Activated naive CD4-positive, alpha-beta T cell treated with Interleukin-2 at 50 U/mL for 16 hours (primary cell): ENCODE measurements at places on chromosomes 11 and 22.

GRCh38 chr11:26537341-26537740 lies 34.7 kb downstream of the MUC15 start:
- DNase-seq: no peak

DNA sequence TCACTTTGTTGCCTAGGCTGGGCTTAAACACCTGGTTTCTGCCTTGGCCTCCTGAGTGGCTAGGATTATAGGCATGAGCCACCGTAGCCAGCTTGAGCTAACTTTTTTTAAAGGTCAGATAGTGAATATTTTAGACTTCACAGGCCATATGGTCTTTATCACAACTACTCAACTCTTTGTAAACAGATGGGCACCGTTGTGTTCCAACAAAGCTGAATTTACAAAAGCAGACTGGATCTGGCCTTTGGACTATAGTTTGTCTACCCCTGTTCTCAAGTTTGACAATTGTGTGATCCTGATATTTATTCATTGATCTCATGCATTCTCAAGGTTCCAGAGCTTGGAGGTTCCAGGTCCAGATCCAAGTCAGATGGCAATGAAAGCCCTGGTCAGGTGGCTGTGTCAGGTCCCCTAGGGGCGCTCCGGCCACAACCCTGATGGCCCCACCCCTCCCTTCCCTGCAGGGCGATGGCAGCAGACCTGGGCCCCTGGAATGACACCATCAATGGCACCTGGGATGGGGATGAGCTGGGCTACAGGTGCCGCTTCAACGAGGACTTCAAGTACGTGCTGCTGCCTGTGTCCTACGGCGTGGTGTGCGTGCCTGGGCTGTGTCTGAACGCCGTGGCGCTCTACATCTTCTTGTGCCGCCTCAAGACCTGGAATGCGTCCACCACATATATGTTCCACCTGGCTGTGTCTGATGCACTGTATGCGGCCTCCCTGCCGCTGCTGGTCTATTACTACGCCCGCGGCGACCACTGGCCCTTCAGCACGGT lies 15.8 kb downstream of the P2RY2 start:
- DNase-seq: no peak

DNA sequence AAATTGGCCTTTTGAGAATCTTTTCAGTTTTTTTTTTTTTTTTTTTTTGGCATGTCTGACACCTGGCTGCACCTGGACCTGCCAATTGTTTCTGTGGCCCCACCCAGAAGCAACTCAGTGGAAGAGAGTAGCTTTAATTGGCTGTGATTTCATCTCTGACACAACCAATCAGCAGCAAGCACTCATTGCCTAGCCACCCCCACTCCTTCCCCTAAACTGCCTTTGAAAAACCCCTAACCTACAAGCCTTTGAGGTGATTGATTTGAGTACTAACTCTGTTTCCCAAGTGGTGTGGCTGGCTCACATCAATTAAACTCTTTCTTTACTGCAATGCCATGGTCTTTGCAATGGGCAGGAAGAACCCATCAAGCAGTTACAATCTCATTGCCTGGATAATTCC lies 98.2 kb upstream of the CHORDC1 start:
- no peak for DNase-seq

GRCh38 chr22:37409459-37410050 lies 17.7 kb downstream of the ELFN2 start:
- DNase-seq: no peak

DNA sequence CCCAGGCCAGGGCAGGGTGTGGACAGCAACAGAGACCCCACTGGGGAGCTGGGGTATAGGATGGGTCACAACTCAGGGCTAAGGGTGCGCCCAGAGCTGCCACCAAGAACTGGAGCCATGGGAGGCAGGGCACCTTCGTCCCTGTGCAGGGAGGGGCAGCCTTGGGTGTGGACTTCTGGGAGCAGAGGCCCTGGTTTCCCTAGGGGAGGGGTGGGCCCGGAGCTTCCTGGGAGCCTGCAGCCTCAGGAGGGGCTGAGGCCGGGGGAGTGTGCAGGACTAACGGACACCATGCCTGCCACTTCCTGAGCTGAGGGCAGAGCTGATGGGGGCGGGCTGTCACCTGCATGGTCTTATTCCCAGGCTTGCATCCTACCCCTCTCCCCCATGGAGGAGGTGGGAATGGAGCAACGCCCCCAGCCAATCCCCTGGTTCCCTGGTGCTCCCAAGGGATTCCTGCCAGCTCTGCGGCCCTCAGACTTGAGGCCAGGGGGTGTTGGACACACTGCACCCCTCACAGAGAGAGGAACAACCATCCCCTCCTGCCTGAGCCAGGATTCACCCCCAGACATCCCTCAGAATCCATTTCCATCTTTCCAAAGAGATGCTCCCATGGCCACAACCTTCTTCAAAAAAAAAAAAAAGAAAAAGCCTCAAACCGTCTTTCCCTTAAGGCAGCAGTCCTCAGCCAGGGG lies 225.7 kb downstream of the CTTN start:
- DNase-seq: no peak

- DNase-seq: peak; percentile 88
Observed at GRCh38 chr11:15074206-15075161, 1.1 kb downstream of the CALCB start.

DNA sequence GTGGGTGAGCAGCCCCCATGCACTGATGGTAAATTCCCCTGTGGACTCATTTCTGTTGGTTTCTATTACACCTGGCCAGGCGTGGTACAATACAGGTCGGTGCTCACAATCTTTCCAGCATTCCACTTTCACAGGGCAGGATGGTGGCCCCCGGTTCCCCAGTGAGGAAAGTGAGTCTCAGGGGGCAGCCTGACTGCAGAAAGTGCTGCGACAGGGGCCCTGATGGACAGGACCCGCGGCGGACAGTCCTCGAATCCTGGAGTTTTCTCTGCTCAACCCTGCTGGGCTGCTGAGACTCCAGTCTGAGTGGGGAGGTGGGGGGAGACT lies 3.1 kb upstream of the PGGHG start:
- peak; percentile 1 for DNase-seq

DNA sequence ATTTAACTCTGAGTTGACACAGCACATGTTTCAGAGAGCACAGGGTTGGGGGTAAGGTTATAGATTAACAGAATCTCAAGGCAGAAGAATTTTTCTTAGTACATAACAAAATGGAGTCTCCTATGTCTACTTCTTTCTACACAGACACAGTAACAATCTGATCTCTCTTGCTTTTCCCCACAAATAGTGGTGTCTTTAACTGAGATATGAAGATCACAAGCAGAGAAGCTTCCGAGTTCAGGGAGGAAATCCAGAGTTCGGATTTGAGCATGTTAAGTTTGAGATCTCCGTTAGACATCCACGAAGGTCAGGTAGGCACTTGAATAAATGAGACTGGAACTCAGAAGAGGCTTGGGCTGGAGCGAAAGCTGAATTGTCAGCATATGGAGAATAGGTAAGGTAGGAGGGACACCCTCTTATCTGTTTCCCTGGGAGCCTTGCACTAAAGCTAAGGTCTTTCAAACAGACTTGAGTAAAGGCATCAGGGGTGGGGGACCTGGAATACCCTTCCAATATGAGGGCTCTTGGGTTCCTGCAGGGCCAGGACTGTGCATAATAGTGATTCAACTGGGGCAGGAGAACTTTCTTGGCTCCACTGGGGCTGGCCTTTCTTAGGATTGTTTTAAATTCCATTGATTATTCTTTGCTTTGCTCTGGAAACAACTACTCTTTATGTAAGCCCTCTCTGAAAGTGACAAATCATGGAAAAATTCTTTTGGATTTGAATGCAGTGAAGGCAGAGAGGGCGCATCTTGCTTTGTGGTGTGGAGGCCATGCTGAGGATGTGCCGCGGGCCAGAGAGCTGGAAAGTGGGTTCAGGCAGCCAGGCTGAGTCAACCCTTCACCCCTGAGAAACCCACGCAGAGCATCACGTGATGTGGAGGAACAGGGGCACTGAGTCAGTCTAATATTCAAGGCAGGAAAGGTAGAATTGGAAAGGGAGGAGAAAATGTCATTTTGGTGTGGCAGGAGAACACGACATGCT lies 62.7 kb upstream of the AMPD3 start:
- DNase-seq: no peak

GRCh38 chr22:27397036-27397953 lies 404.3 kb downstream of the MN1 start:
- no peak for DNase-seq

GRCh38 chr11:11251394-11251970 lies 101.6 kb downstream of the CSNK2A3 start:
- DNase-seq: no peak

DNA sequence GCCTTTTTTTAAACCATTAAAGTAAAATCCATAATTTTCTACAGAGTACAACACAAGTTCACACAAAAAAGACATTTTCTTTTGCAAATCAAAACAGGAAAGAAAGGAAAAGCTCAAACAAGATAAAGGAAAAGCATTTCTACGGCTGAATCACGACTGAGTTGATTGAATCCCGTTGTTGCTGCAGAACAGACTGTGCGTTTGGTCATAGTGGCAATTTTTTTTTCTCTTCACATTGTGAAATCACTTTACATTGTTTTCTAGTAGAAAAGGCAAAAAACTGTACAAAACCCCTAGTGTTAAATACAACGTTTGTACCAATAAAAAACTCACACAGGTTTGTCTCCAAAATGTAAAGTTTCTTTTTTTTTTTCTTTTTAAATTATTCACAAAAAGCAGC lies 17.3 kb upstream of the RAPSN start:
- no peak for DNase-seq

- DNase-seq: no peak
Observed at GRCh38 chr11:82458761-82459160, 274.9 kb downstream of the FAM181B start.

- DNase-seq: no peak
Observed at GRCh38 chr11:19244621-19245020, 3.9 kb upstream of the E2F8 start.

DNA sequence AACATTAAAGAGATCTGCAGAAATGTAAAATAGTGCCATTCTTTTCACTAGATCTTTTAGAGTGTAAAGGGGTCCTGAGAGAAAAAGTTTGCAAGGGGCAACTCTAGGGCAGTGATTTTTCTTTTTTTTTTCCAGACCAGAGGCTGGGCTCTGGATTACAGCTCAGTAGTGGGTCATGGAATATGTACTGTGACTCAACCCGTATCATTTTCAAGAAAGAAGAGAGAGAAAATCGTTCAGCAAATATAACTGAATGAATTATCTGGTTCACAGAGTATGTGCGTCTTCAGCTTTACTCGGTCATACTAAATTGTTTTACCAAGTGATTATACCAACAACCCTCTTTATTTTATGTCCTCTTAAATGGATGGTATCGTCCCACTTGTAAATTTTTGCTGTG lies 3.8 kb downstream of the CEP57 start:
- DNase-seq: no peak

DNA sequence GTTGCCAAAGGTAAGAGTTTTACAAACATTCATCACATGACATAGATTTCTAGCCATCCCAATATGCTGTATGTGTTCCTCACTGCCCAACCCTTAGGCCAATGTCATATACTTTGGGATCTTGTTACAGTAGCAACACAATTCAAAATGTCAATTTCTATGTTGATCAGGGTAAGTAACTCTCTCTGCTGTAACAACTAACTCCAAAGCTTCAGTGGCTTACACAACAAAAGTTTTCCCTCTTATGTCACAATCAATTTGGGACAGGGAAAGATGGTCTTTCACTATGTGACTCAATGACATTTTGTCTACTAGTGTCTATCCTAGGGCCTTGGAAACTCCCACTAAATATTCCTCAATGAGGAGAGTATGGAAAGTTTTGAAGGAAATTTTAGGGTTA lies 144.5 kb downstream of the SBF2 start:
- no peak for DNase-seq

DNA sequence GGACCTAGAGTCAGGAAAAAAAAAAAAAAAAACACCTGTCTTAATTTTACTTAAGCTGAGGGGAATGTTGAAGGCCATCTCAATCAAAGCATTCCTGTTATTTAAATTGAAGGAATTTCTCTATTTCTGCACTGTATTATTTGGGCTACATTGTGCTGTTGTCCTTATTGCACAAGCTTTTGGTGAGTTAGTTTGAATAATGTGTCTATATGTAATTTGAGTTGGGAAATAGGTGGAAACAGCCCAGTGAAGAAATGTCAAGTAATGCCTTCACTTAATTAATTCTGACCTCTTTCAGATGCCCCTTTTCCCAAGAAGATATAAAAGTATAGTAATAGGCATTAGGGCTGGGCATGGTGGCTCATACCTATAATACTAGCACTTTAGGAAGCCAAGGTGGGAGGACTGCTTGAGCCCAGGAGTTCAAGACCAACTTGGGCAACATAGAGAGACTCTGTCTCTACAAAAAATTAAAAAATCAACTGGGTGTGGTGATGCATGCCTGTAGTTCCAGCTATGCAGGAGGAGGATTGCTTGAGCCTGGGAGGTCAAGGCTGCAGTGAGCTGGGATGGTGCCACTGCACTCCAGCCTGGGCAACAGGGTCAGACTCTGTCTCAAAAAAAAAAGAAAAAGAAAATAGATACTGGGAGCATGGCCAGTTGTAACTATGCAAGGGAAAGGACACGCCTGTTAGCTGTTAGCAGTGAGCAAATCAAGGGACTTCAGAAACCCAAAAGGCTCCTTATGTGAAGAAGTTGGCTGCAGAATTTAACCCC lies 34.9 kb downstream of the OR10A6 start:
- DNase-seq: no peak

GRCh38 chr11:125241104-125241503 lies 76.6 kb downstream of the PKNOX2 start:
- no peak for DNase-seq

DNA sequence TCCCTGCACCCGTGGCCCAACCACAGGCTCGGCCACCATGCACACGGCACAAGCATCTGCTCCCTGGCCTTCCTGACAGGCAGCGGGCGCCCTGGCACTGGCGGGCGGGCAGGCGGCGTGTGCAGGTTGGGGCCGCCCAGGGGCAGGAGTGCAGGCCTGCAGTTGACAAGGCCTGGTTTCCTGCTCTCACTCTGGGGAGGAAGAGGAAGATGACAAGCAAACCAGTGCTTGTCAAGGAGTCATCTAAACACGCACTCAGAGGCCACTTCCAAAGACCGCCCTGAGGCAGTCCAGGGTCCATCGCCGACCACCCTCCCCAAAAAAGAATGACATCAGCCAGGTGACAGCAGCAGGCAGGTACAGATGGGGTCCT lies 65.3 kb upstream of the LINC01488 start:
- DNase-seq: no peak

- DNase-seq: no peak
Observed at GRCh38 chr22:19799322-19800190, 39.0 kb downstream of the TBX1 start.

DNA sequence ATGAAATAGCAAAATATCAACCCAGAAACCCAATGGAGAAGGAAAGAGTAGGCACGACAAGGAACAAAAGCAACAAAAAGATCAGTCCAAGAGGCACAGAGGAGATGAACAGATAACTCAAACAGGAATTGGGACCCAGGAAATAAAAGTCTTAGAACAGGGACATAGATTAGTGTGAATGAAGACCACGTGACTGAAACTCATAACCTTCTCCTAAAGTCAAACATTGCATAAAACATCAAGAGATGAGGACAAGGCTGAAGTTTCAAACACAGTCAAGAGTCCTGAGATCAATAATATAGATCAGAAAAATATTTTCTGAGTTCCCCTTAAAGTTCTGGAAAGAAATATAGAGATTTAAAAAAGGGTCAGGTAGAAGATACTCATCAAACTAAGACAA lies 24.4 kb upstream of the OR56B4 start:
- DNase-seq: no peak
